Posterior cingulate gyrus (tissue), 11 donors: ENCODE measurements at places on chromosomes 7 and 10.

DNA sequence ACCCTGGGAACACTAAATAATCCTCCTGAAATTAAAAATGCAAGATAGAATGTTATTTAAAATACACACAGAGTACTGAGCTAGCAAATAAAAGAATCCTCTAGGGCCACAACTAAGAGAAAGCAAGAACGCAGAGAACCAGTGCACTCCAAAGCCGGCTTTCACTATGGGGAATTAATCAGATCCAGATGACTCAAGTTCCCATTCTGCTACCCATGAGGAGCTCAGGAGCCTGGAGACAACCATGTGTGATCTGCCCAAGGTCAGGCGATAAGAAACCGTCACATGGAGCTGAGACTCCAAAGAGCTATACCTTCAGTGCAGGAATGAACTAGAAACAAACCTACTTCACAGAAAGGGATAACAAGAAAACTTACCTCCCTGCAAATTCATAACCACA lies 19.5 kb upstream of the CYREN start:
- no peak for DNase-seq

GRCh38 chr10:133258818-133259601 lies 17.7 kb downstream of the ADAM8 start:
- peak; percentile 87 for DNase-seq

GRCh38 chr7:24724451-24725190 lies 32.6 kb downstream of the GSDME start:
- DNase-seq: no peak

DNA sequence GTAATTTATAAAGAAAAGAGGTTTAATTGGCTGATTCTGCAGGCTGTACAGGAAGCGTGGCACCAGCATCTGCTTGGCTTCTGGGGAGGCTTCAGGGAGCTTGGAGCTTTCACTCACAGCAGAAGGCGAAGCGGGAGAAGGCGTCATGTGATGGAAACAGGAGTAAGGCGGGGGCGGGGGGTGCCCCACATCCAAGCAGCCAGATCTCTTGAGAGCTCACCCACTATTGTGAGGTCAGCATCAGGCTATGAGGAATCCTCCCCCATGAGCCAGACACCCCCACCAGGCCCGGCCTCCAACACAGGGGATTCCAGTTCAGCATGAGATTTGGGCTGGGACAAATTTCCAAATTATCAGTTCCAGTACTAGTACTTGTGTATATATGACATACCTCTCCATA lies 46.2 kb downstream of the WDR37 start:
- no peak for DNase-seq

GRCh38 chr7:97342512-97342911 lies 225.0 kb downstream of the SDHAF3 start:
- DNase-seq: no peak

DNA sequence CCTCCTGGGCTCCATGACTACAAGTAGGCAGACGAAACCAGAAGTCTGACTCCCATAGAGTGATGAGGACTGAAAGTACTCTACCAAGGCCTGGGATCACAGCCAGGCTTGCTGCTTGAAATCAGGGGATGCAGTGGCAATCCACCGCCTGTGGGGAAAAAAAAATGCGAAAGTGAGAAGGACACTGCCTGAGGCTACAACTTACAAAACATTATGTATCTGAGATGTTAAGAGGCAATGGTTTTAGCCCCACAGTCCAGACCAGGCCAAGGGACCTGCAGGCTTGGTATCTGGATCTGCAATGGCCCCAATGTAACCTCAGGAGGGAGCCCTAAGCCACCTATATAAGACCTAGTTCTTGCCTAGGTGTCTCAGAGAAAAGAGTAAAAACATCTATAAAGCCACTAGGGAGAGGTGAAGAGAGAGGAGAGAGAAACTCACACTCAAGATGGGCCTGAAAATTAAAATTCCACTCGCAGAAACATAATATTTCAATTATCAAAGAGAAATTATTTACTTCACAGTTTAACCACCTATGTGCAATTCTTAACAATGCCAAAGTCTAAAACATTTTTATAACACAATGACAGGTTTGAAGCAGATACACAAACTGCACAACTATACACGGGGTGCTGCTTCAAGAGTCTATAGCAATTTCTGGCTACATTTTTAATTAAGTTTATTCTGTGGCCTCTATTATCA lies 13.9 kb downstream of the DNAJC1 start:
- DNase-seq: no peak

DNA sequence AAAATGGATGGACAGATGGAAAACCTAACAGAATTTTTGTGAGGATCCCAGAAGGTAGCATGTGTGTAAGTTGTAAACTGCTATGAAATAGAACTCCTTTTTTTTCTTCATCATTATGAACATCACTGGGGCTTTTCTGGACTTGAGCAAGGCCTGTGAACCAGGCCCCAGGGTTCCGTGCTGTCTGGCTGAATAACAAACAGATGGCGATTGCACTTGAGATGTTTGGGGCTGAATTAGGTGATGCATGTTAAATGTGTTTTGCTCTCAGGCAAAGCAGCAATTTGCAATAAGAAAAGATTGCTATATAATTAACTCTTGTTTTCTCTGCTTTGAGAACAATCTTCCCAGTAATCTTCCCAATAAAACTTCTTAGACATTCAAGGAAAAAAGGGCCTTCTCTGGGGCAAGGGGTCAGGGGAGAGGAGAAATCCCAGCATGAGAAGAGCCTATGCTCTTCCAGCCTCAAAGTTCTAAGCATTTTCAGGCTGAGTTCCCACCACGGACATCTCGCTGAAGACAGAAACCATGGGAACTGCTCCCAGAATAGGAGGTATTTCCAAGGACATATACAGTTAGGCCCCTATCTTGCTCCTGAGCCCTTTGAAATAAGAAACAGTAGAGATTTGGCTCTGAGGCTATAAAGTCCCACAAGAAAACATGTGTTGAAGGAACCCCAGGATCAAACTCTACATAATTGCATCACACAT lies 98.7 kb downstream of the ITIH5 start:
- no peak for DNase-seq

GRCh38 chr7:12890586-12890985 lies 203.2 kb downstream of the ARL4A start:
- DNase-seq: no peak

- peak; percentile 1 for DNase-seq
Measured at GRCh38 chr10:132111121-132111731, 45.5 kb downstream of the JAKMIP3 start.

GRCh38 chr7:7709291-7709690 lies 9.1 kb downstream of the RPA3 start:
- no peak for DNase-seq
